ENCODE measurements at places on chromosomes 7 and 10.

- DNase-seq = no peak
Observed at GRCh38 chr10:2541176-2541575, 526.2 kb upstream of the PFKP start.

GRCh38 chr7:386385-386784 lies 96.4 kb downstream of the FOXL3 start:
- DNase-seq = no peak

DNA sequence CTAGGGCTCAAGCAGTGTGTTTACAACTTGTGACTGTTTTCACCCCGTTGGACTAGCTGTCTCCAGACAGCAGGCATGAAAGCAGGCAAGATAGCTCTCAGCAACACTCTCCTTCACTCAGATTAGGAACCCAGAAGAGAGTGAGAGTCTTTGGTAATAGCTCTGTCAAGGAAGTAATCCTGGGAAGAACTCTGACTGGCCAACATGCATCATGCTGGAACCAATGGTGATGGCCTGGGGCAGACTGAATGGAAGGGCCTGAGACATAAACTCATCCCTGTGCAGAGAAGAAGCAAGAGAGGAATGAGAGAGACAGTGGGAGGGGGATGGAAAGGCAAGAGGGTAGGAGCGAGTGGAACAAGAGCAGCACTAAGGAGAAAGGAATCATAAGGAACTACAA lies 48.9 kb downstream of the AKR1D1 start:
- no peak for DNase-seq

DNA sequence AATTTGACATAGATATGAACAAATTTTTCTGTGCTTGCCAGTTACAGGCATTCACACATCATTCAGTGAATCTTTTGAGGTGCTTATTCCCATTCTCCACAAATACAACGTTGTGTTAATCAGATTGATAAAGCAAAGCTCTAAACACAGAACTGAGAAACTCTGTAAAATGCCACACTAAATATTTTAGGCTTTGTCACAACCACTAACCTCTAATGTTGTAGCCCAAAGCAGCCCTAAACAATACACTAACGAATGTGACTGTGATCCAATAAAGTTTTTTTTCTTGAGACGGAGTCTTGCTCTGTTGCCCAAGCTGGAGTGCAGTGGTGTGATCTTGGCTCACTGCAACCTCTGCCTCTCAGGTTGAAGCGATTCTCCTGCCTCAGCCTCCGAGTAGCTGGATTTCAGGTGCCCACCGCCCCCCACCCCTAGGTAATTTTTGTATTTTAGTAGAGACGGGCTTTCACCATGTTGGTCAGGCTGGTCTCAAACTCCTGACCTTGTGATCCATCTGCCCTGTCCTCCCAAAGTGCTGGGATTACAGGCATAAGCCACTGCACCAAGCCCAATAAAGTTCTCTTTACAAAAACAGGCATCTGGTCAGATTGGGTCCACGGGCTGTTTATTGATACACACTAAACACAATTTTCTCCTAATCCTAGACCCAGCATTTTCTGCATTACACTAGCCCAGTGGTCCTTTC lies 6.9 kb downstream of the CYCS start:
- DNase-seq = no peak

GRCh38 chr7:41918597-41918996 lies 215.7 kb upstream of the INHBA start:
- DNase-seq = no peak

GRCh38 chr10:93150990-93151547 lies 77.4 kb downstream of the CYP26A1 start:
- no peak for DNase-seq

GRCh38 chr7:112929421-112929820 lies 139.2 kb upstream of the TMEM168 start:
- no peak for DNase-seq

- DNase-seq = no peak
Observed at GRCh38 chr7:30543813-30544525, 39.3 kb upstream of the GGCT start.
